Hindlimb muscle (tissue), 1 donor: ENCODE measurements at places on chromosomes 3 and 15. TPM values are rescaled to one million over a fixed set of nuclear protein-coding genes. Genes with fewer than 3 reads are reported as not detected.
A peak's percentile ranks its signal among the peaks of the same experiment; 100 is the strongest.

The FAM81A gene
- 0.49 TPM for polyA plus RNA-seq

The ITIH3 gene
- 1.1 TPM for polyA plus RNA-seq

The LRRC34 gene
- 3.3 TPM for polyA plus RNA-seq

The UACA gene
- 127 TPM for polyA plus RNA-seq

The EFHB gene
- polyA plus RNA-seq = 1.5 TPM

The COL6A6 gene
- 83.1 TPM for polyA plus RNA-seq

The SERPINI2 gene
- 0.36 TPM for polyA plus RNA-seq

The SMCO1 gene
- 1.5 TPM for polyA plus RNA-seq

The TMEM158 gene
- 1.2 TPM for polyA plus RNA-seq

The TMEM212 gene
- polyA plus RNA-seq = 0.15 TPM

The GHSR gene
- not detected for polyA plus RNA-seq

The FBLN2 gene
- 34.2 TPM for polyA plus RNA-seq

The FBXW12 gene
- polyA plus RNA-seq = 0.14 TPM

DNA sequence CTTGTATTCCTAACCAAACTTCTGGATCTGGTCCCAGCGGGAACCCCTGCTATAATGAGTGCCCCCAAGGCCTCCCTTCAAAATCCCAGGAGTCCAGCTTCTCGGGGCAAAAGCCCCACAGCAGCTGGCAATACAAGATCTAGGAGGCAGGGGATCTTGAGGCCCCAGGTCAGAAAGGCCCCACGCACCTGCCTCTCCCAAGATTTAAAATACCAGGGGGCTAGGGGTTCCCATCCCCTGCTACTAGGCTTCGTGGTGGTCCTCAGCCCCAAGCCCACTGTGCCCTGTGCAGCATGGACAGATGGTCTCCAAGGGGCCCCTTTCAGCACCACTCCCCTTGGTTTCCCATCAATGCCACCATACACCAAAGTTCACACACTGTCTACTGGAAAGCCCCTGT, 15.8 kb upstream of the CYP11A1 start:
- no peak for DNase-seq

DNA sequence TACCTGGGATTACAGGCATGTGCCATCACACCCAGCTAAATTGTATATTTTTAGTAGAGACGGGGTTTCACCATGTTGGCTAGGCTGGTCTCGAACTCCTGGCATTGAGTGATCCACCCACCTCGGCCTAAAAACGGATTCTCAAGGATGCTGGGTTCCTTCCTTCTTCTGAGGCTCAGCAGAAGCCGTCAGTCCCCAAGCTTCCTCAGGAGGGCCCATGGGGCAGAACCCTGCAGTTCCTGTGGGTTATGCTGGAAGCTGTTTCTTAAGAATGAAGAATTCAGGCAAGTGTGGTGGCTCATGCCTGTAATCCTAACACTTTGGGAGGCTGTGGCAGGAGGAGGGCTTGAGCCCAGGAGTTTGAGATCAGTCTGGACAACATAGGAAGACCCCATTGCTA, 29.0 kb upstream of the ZNF710 start:
- no peak for DNase-seq

- no peak for DNase-seq
These were observed 166.7 kb upstream of the SGO1 start for GRCh38 chr3:20352546-20353179.

DNA sequence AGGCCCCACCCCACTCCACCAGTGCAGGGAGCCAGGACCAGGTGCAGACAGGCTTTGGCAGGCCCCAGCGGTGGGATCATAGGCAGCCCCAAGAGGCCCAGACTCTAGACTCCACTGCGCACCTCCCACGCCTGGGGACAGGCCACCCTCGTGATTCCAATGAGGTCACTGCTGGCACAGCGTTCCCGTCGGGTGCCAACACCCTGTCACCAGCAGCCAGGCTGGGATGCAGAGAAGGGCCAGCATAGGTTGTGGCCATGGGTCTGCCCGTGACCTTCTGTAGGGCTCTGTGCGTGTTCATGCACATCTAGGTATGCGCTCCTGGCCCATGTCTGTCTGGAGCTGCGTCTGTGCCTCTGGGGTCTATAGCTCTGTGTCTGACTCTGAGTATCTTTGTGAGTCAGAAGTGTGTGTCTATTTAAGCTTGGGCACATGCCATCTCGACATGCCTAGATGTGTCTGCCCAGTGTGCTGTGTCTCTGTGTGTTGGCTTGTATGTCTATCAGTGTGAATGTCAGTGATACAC, 13.0 kb downstream of the VIPR1 start:
- DNase-seq = no peak

DNA sequence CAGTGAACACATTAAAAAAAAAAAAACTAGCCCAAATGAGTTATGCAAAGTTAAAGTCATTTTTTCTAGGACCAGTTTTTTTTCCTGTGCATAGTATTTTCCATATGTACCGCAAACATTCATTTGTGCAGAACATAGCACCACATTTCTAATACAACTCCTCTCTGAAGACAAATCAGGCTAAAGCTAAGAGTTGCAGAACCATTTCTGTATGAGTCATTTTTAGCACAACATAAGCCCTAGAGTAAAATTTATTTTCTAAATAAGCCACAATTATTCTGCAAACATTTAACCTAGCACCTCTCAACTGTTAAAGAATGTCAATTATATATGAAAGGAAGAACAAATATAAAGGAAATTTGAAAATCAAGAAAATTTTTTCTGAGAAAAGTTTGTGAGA, 375.8 kb downstream of the TIGIT start:
- no peak for DNase-seq

- no peak for DNase-seq
These were observed 587 bp downstream of the PIGX start for GRCh38 chr3:196712514-196713413.

- DNase-seq = no peak
These were observed 27.1 kb upstream of the PTX3 start for GRCh38 chr3:157409516-157409915.

DNA sequence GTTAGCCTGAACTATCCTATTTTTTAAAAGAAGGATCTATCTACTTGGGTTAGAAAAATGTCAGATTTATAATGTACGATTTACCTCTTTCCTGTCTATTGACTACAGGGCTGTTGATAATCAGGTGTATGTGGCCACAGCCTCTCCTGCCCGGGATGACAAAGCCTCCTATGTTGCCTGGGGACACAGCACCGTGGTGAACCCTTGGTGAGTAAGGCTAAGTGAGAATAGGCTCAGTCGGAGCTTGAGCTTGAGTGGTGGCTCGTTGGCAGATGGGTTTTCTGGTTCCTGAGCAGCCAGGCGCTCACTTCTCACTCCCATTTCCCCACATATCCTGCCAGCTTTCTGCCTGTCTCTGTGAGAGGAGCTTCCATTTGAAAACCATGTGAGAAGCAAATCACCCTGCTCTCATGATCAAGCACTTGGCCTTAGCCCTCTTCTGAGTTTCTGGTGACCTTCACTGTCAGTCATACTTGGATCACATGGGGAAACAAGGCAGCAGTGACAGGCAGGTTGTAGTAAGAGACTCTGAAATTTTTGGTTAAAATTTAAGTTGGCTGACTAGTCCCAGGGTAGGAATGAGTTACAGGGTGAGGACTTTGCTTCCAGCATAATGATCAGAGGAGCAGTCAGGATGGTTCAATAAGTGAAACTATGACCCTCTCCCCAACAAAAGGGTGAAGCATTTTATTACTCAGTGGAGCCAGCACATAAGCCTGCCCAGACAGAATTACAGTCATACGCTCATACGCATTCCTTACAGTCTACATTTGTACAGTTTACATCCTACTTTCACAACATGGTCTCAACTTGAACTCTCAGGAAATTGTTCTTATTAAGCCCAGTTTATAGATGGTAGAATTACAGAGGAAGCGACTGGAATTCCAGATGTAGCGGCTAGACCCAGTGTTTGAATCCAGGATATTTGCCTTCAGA, 18.0 kb downstream of the NIT2 start:
- no peak for DNase-seq

- DNase-seq = no peak
These were observed 14.4 kb upstream of the CLDN1 start for GRCh38 chr3:190336516-190337189.

- no peak for DNase-seq
These were observed 21.3 kb downstream of the LRIG1 start for GRCh38 chr3:66479532-66479947.

- no peak for DNase-seq
These were observed 79.1 kb downstream of the NTRK3 start for GRCh38 chr15:88177451-88177850.

DNA sequence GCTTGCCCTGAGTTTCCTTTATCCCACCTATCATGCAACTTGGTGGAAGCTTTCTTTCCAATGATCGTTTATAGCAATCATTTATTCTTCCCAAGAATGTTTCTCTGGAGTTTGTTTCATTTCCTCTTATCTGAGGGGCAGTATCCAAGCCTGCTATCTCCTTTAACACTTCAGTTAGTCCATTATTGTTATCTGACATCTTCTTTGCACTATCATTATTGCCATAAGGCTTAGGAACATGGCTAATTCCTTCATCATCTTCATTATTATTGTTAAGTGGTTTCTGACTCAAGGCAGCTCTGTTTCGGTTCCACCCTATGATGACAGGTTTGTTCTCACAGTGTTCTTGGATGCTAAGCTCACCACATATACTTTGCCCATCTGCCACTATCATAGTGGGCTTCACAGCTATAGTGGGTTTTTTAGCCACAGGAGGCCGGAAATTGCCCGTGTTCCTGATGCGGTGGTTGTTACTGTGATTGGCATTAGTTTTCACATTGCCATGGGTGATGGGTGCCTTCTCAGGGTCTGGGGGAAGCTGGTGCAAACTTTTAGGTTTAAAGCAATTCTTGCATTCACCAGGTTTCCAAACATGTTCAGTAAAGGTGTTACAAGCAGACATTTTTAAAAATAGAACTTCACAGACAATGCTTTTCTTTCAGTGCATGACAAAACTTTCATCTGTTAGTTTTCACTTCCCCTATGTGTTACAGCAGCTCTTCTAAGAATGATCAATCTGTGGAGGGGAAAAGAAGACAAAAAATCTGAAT, 110.6 kb upstream of the TSPAN3 start:
- no peak for DNase-seq

- no peak for DNase-seq
These were observed 181.1 kb downstream of the ITPR1 start for GRCh38 chr3:4674216-4674615.

GRCh38 chr15:28096670-28097431, 2.3 kb downstream of the OCA2 start:
- DNase-seq = no peak

DNA sequence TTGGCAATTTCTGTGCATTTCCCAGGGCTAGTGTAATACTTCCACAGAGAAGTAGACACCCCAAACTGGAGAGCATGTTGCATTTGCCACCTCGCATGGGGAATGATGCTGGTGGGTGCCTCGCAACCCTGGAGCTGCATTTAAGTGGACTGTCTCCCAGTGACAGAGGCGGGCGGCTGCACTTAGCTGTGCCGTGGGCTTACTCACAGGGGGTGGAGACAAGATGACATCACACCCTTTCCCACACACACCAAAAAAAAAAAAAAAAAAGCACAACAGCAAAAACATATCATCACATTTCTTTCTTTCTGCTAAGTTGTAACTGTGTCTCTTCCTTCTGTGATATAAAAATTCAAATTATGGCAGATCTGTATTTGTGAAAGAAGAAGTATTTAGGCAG, at the start of gene ABI3BP:
TSS of gene ABI3BP (minus strand) at position 113 of the 400 bp plus-strand sequence. CDS start at position 76, 37 bp downstream.
- peak; percentile 91 for DNase-seq

GRCh38 chr3:19885468-19885867, 48.5 kb downstream of the EFHB start:
- DNase-seq = no peak

GRCh38 chr3:48301800-48302166, 31.7 kb downstream of the SPINK8 start:
- peak; percentile 25 for DNase-seq

- no peak for DNase-seq
These were observed 186.6 kb upstream of the NSMCE3 start for GRCh38 chr15:29456255-29456654.

DNA sequence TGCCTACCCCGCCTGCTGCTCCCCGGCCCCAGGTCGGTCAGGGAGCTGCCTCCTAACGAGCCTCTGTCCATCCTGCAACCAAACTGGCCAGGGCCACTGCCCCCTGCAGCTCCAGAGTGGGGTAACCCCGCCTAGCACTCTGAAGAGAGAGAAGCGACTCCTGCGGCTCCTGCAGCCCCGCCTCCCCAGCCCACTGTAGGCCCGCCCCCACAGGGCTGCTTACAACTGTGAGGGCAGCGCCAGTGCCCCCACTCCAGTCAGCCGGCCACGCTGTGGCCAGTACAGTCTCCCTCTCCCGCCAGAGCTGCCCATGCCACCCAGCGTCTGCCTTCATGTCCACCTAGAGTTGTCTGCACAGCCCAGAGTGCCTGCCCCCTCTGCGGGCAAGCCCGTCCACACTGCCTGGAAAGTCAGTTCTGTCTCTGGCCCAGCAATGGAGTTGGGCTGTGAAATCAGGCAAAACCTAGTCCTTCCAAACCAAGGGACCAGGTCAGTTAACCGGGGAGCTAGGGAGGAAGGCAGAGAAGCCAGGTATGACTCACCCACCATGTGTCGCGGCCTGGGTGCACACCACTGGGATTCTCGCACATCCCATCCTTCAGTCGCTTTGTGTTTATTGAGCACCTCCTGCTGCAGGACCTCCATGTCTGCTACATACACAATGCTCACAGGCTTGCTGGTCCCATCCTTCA, 2.4 kb downstream of the UCN2 start:
- no peak for DNase-seq
